ENCODE measurements at places on chromosomes 7 and 10.

GRCh38 chr7:2928613-2929311 lies 84.7 kb upstream of the GNA12 start:
- no peak for DNase-seq

- no peak for DNase-seq
Observed at GRCh38 chr10:50874723-50875122, 10.7 kb downstream of the A1CF start.

DNA sequence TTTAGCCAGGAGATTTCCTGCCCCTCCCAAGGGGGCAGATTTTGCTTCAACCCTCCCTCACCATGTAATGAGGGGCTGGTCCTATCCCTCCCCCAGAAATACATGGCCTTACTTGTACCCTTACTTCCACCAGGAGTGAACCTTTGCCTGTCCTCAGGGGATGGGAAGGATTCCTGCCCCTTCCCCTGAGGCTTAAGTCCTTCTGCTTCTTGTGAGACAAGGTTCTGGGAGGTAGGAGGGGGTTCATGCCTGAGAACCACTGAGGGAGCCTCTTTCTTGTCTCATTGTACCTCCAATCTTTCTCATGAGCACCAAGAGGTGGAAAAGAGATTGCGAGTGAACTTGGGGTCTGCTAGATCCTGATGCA lies 19.5 kb upstream of the MUC3A start:
- DNase-seq, result no peak

DNA sequence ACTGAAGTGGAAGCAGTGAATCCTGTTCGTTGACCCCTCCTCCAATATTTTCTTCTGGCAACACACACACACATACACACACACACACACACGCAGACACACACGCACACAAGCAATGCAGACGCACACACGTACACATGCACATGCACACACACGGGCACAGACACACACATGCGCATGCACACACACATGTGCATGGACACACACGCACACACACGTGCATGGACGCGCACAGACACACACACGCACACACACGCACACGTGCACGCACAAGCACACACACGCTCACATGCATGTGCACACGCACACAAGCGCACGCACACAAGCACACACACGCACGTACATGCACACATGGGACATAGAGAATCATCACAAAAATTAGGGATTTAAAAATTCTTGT lies 488.2 kb upstream of the TPK1 start:
- no peak for DNase-seq

DNA sequence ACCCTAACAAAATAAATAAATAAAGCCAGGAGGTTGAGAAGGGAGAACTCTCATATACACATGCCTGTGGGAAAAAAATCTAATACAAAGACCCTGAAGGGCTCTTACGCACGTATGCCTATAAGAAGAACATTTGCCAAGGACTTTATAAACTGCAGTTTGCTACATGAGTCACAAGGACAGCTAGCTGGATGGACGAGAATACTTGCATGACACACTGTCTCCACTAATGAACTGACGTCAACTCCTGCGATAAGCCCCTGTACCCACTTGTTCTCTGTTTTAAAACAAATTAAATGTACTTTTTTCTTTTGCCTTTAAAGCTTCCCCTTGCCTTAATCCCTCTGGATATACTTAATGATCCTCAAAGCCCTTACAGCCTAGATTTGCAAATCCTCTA lies 374.6 kb upstream of the GHITM start:
- DNase-seq, result no peak

- DNase-seq, result no peak
Observed at GRCh38 chr10:88456730-88457129, 126.4 kb downstream of the RNLS start.

GRCh38 chr7:71345117-71345884 lies 213.4 kb downstream of the GALNT17 start:
- no peak for DNase-seq

DNA sequence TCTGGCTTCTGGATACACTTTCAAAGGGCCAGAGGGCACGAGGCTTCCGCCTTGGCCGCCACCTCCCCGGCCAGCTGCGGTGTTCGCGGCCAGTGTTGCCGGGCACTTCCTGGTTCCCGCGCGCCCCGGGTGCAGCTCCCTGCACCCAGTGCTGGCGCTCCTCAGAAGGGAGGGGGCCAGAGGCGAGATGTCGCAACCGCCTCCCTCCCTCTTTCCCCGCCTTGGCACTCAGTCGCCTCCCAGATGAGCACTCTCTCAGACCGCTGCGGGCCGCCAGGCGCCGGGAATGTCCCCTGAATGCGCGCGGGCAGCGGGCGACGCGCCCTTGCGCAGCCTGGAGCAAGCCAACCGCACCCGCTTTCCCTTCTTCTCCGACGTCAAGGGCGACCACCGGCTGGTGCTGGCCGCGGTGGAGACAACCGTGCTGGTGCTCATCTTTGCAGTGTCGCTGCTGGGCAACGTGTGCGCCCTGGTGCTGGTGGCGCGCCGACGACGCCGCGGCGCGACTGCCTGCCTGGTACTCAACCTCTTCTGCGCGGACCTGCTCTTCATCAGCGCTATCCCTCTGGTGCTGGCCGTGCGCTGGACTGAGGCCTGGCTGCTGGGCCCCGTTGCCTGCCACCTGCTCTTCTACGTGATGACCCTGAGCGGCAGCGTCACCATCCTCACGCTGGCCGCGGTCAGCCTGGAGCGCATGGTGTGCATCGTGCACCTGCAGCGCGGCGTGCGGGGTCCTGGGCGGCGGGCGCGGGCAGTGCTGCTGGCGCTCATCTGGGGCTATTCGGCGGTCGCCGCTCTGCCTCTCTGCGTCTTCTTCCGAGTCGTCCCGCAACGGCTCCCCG lies at the start of gene FFAR4:
Gene FFAR4 (plus strand): TSS at position 231 of the 842 bp plus-strand sequence. CDS start 56 bp downstream, at position 287.
- DNase-seq, result no peak

DNA sequence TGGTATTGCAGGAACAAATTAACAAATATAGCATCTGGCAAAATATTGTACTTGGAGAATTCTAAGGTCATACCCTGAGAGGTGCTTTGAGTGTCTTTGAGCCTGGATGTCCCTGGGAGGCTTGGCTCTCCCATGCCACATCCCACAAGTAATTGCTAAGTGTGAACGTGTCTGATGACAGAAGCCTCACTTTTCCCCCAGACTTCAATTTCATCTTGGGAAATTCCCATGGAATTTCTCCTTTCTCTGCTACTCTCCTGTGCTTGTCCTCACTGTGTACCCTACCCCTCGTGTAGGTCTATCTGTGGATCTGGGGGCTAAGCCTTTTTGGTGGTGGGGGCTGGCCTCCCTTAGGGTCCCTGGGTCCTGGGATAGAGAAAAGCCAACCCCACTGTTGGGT lies 293.3 kb downstream of the TCF7L2 start:
- no peak for DNase-seq

- DNase-seq, result no peak
Observed at GRCh38 chr10:114943000-114943399, 5.0 kb downstream of the TRUB1 start.

DNA sequence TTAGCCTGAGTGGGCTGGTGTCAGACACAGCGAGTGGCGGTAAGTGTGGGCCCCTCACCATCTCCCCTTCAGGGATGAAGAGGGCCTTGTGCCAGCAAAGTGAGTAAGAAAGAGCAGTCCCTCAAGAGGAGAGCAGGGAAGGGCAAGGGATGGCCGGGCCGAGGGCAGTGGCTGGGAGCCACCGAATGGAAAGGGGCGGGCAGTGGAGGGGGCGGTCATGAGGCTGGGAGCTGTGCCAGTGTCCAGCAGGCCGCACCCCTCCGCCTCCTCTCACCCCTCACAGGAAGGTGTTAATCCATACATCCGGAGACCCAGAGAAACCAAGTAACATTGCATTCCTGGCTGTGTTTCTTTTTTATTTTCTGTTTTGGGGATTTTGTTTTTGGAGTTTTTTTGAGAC lies 28.6 kb upstream of the RASGEF1A start:
- no peak for DNase-seq

GRCh38 chr10:28177944-28178637 lies 124.8 kb downstream of the MPP7 start:
- DNase-seq, result no peak

- DNase-seq, result no peak
Observed at GRCh38 chr10:34125702-34126101, 689.4 kb downstream of the PARD3 start.

DNA sequence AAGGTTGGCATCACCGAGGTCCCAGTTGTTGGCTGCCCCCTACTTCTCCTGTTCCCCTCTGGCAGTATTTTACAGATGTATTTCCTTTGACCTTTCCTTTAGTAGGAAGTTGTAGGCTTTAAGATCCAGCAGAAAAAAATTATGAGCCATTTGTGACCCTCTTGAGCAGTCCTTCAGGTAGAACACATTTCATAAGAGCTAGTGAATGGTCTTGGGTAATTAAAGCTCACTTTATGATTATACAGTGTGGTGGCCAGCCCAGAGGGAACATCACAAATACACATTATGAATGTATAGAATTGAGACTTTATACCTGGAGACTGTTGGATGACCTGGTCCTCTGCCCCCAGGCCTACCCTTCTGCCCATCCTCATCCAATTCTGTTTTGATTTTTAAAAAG lies 57.0 kb downstream of the KAT6B start:
- DNase-seq, result no peak

DNA sequence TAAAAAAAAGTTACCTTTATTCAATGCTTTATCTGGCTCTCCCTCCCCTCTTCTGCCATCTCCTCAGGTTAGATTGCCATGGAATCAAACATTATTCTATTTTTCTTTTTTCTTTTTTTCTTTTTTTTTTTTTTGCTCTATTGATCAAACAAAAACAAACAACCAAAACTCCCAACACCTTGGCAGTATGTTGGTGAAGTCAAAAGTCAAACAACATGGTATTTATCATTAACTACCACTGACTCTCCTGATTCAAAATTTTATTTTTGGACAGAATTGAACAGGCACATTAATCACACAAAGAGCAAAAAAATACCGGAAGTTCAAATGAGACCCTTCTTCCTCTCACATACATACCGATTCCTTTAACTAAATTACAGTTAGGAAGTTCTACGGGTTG lies 6.4 kb downstream of the PON1 start:
- DNase-seq, result no peak

- no peak for DNase-seq
Observed at GRCh38 chr10:112434988-112435619, 11.6 kb downstream of the ZDHHC6 start.

DNA sequence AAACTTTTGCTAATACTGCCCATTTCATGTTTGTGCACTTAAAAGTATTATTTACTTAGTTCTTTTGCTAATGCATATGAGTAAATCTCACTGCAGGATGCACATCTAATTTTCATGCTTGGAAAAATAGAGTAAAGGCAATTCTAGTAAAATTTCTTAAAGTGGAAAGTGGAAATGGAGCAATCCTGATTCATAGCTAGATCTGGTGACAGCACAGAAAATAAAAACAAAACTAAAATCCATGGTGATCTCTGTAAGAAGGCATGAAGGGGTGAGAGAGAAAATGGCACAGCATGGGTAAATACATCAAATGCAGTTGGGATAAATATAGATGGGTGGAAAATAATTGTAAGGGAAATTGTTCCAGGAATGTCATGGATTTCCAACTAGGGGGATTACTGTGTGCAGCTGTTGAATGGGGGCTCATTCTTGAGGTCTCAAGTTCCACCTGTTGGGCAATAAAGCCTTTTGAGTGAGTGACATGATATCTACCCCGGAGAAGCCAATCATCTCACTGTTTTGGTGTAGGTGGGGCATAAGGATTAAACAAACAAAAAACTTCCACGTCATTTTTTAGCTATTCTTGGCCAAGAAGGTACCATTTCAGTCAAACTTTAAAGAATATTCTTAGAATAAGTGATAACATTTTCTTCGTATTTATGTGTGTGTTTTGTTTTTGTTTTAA lies 1.7 kb upstream of the MCU start:
- no peak for DNase-seq

DNA sequence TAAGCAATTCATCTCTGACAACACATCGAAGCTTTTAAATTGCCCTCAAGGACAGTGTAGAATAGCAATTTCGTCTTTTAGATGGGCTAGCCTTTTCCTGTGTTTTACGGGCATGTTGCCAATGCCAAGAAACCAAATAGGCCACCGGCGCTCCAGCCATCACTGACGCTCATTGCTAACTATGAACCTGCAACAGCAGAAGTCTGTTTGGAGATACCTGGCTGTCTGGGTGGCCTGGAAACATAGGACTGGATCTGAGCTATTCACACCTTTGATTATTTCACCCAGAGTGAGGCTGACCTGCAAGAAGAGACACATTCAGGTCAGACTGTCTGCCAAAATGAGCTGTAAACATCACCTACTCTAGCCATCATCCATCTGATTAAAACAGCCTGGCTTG lies 12.0 kb downstream of the KPNA7 start:
- DNase-seq, result no peak

DNA sequence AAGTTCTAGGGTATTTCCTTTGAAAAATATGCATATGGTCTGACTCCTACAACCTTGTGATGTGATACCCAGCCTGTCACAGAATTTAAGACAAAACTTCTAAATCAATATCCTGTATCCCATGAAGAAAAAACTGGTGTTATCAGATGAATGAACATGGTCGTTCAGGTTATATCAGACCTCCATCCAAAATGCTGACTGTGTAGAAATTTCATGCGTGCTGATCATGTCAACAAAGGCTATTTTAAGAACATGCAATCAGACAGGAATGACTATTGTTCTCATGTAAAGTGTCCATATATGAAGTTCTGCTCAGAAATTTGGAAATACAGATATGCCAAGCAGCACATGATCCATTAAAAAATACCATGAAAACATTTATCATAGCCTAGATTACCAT lies 62.3 kb downstream of the NEBL start:
- DNase-seq, result no peak

DNA sequence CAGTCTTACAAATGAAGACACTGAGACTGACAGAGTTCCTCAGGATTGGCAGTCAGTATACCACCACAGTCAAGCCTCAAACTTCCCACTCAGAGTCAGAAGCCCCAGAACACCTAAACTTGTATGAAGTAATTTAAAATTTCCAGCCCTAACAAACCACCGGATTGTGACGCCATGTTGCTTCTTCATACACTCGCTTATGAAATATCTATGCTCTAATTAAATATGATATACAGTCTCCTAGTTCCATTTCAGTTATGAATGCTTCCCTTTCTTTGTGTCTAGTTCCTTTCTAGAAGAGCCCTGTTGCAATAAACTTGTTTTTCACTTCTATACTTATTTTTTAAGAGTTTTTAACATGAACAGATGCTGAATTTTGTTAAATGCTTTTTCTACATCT lies 172.0 kb upstream of the NOBOX start:
- no peak for DNase-seq

- DNase-seq, result no peak
Observed at GRCh38 chr7:52708846-52709245, 326.6 kb upstream of the POM121L12 start.

DNA sequence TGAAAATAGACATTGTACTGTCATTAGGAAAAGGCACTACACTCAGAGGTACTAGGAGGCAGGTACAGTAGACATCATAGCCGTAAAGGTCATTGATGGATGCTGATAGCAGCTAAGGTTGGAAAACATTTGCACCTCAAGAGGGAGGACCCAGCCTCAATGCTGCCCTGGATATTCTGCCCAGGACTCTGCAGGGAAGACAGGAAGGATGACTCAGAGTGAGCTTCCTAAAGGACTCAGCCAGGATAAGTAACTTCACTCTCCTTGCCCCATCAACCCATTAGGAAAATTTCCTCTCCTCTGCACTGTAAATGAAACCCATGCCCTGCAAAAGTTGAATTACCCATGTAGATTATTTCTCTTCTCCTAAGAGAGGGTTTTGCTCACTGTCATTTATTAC lies 617.9 kb upstream of the MKI67 start:
- DNase-seq, result no peak

- no peak for DNase-seq
Observed at GRCh38 chr7:63065684-63066083, 933.0 kb upstream of the ZNF722 start.

Data from stimulated activated CD4-positive, alpha-beta T cell treated with anti-CD3 and anti-CD28 coated beads, Interleukin-12 subunit alpha, Interleukin-12 subunit beta, amount 100 ng/mL, for 24 hours (primary cell).